Activated naive CD4-positive, alpha-beta T cell treated with anti-CD3 and anti-CD28 coated beads, Interleukin-2, amount 50 U/mL, for 72 hours (primary cell): ENCODE measurements at places on chromosomes 11 and 22. TPM values are rescaled to one million over a fixed set of nuclear protein-coding genes. Genes with fewer than 3 reads are reported as not detected.

The CHRM1 gene
- not detected for total RNA-seq

The SCN3B gene
- total RNA-seq = not detected

The ARFIP2 gene
- total RNA-seq = 59.9 TPM

The OR51B2 gene
- not detected for total RNA-seq

The VSTM5 gene
- total RNA-seq = not detected

The OR51B6 gene
- not detected for total RNA-seq

The KREMEN1 gene
- total RNA-seq = 0.19 TPM

The NTM gene
- total RNA-seq = not detected

The ZNF215 gene
- 1.8 TPM for total RNA-seq

The FXYD2 gene
- total RNA-seq = 4.8 TPM

The RASSF10 gene
- not detected for total RNA-seq

The RAB30 gene
- total RNA-seq = 12.1 TPM

The BCO2 gene
- 5.3 TPM for total RNA-seq

The KCNQ1OT1 gene
- 0.30 TPM for total RNA-seq

The GLYAT gene
- total RNA-seq = not detected

The YPEL1 gene
- 2.4 TPM for total RNA-seq

The GUCY1A2 gene
- total RNA-seq = 0.04 TPM

The KCNJ11 gene
- 0.43 TPM for total RNA-seq

The C11orf52 gene
- total RNA-seq = not detected

The SCO2 gene
- total RNA-seq = not detected

The IGLL1 gene
- not detected for total RNA-seq

The BAIAP2L2 gene
- 1.1 TPM for total RNA-seq

The MYEOV gene
- total RNA-seq = not detected

The TMEM132A gene
- total RNA-seq = 0.71 TPM

The ART1 gene
- not detected for total RNA-seq

The MS4A7 gene
- total RNA-seq = not detected

The SMIM38 gene
- total RNA-seq = 1.1 TPM

The LDHAL6A gene
- not detected for total RNA-seq

The CBLIF gene
- total RNA-seq = not detected

The TCN2 gene
- total RNA-seq = 1.5 TPM

The BEST1 gene
- total RNA-seq = 0.18 TPM

The SLC25A17 gene
- total RNA-seq = 27.8 TPM

The WBP2NL gene
- 0.47 TPM for total RNA-seq

The MCAM gene
- 3.5 TPM for total RNA-seq

The SLC5A4 gene
- total RNA-seq = not detected

The WNT11 gene
- 0.71 TPM for total RNA-seq

The SLC22A9 gene
- not detected for total RNA-seq

The DNAL4 gene
- total RNA-seq = 5.2 TPM

The OR51G1 gene
- not detected for total RNA-seq

The MUC5B gene
- not detected for total RNA-seq

The MRGPRE gene
- total RNA-seq = not detected

The OR10A2 gene
- total RNA-seq = 0.10 TPM

The POGLUT3 gene
- total RNA-seq = 8.1 TPM

The LMO2 gene
- total RNA-seq = not detected

The TH gene
- total RNA-seq = not detected

The OR52I1 gene
- total RNA-seq = not detected

The CCDC15 gene
- 5.3 TPM for total RNA-seq
